NCI-H345 (cell line): ENCODE measurements at places on chromosomes 7 and 10.

DNA sequence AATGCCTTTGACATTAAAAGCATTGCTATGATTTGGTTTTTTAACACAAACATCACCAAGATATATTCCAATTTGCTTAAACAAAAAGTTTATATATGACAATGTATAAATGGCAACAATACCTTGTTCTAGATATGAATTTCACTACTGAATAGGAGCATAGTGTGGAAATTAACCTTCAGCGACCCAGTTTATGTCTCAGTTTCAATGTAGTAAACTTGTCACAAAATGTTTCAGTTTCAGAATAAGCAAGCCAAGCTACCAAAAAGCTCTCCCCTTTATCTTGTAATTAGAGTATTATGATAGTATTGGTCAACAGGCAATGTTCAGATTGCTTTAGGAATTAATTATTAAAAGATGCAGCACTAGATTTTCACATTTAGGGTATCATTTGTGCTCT lies 99.6 kb upstream of the PCDH15 start:
- DNase-seq: no peak

DNA sequence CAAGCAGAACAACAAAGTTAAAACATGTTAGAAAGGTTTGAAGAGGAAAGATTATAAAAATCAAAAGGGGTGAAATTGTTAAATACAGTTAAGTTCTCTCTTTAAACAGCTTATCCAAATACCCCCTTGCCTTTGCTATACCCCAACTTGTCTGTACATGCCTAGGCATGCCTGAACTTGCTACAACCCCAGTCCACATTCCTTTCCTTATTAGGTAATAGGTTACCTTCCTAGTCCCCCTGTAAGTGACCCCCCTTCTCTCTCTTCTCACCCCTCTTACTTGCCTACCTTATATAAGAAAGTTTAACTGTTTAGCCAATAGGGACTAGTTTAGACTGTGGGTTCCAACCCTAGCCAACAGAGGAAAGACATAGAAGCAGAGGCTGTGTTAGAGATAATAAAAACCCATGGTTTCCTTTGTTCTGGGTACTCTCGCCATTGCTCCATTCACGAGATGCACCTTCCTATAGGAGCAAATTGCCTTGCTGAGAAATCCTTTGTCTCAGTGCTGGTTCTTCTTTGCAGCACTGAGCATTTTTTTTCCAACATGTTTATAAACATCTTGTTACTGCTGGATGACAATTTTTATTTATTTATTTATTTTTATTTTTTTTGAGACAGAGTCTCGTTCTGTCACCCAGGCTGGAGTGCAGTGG lies 282.2 kb upstream of the GALNT17 start:
- no peak for DNase-seq

GRCh38 chr7:137591421-137591837 lies 247.9 kb upstream of the PTN start:
- no peak for DNase-seq

DNA sequence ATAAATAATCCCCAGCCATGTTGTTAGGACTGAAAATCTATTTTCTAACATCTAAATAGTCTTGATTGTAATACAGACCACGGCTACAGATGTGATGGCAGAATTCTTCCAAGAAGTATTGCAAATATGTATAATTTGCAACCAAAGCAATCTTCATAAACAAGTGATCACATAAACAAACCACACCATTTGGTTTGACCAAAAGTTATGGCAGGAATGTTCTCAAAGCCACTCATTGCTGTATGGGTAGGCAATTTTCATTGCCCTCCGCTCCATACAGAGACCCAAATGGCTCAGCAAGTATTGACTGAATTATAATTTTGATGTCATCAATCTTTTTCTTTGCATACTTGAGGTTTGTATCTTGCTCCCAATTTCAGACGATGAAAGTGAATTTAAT lies 19.0 kb upstream of the RHOBTB1 start:
- no peak for DNase-seq

DNA sequence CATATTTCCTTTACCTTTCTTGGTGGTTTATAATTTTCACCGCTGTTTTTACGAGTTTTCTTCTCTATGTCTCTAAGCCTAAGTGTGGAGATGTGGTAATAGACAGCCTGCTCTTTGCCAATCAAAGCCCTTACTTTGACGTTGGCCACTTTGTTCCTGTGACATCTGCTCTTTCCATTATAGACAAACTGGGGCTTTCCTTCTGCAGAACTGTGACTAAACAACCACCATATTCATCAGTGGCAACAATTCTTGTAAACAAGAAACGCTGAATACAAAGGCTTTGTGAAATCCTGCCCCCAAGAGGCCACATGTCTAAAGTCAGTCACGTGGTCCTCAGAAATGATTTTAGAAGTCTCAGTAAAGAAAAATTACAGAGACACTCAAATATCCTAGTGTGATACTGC lies 59.6 kb upstream of the CAPZA2 start:
- DNase-seq: peak; percentile 49

DNA sequence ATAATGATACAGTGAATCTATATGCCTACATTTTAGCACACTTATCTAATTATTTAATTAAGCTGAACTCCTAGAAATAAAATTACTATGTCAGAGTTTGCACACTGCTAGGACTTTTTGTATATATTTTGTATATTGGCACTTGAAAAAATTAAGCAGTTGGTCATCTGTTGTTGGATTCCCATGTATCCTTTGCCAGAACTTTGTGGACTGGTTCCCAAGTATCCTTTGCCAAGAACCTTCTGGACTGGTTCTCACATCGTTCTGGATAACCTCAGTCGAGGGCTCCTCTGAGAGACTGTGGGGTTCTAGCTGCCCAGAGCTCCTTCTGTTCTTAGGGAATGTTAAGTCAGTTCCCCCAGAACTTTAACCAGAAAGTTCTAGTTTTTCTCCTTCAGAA lies 108.8 kb upstream of the IFRD1 start:
- no peak for DNase-seq

- DNase-seq: no peak
Measured at GRCh38 chr7:126533715-126534114, 719.0 kb downstream of the GRM8 start.

GRCh38 chr7:1095621-1096155 lies 7.8 kb downstream of the GPER1 start:
- DNase-seq: no peak

DNA sequence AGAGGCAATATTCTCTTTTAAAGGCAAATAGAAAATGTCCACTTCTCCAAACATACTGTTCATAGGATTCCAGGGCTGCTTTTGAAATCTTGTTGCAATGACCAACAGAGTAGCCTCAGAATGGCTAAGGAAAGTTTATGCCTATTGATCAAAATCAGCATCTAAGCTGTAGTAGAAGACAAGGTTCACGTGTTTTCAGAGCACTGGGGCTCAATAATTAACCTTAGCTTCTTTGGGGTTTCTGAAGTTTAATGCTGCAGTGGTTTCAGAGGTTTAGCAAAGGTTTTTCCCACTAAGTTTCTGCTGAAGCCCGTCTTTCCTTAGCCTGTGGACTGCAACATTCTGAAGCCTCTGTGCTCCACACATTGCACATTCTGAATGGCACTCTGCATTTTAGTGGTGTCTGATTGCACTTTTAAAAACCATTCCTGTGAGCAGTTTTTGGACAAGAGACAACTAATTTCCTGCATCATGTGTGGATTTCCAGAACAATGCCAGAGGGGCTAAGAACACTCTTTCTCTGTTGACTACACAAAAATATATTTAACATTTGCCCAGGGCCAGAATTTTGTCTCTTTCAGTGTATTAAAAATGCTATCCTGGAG lies 342.5 kb downstream of the PTEN start:
- DNase-seq: no peak

GRCh38 chr10:112347709-112348671 lies 25.9 kb upstream of the ACSL5 start:
- DNase-seq: no peak

DNA sequence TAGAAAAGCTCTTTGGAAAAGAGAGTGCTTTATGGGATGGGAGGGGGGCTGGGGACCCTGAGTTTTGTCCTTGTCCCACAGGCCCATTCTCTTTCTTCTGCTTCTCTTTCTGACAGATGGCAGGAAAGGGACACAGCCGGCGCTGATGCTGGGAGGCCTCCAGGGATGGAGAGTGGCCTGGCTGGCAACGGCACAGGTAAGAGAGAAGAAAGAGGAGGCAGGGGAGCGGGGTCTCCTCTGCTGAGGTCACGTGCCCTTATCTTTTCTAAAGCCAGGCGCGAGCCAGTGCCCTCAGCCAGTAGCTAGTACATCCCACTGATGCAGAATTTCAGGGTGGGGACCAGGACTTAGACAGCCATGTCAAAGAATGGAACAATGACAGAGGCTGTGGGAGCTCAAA lies 9.2 kb downstream of the ZNF775 start:
- no peak for DNase-seq

GRCh38 chr7:101677797-101678479 lies 48.8 kb upstream of the MYL10 start:
- no peak for DNase-seq

GRCh38 chr7:156503196-156503595 lies 137.4 kb upstream of the RNF32 start:
- no peak for DNase-seq

DNA sequence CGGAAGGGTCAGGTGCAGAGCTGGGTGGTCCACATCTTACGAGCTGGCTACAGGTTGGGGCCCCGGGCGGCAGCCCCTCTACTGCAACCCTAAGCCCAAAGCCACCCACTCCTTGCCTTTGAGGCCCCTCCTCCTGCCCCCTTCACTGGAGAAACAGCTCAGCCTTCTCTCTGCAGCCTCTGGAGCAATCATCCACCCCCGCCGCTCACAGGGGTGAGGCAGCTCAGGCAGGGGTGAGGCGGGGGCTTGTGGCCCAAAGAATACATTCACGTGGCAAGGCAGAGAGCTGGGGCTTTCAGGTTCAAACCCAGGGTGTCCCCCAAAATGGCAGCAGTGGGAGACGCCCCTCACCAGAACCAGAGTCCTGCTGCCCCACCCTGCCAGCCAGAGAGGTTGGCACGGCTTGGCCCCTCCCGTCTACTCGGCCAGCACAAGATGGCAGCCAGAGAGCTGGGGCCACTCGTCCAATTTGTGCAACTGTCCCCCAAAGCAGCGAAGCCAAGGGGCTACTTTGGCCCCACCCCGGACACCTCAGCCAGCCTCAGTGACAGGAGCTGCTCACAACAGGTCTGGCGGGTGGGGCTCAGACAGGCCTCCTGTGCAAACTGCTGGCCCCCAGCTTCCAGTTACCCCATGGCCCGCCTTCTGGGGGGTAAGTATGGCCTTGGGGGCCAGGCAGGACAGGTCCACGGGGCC lies 7.2 kb downstream of the GNB2 start:
- DNase-seq: no peak

DNA sequence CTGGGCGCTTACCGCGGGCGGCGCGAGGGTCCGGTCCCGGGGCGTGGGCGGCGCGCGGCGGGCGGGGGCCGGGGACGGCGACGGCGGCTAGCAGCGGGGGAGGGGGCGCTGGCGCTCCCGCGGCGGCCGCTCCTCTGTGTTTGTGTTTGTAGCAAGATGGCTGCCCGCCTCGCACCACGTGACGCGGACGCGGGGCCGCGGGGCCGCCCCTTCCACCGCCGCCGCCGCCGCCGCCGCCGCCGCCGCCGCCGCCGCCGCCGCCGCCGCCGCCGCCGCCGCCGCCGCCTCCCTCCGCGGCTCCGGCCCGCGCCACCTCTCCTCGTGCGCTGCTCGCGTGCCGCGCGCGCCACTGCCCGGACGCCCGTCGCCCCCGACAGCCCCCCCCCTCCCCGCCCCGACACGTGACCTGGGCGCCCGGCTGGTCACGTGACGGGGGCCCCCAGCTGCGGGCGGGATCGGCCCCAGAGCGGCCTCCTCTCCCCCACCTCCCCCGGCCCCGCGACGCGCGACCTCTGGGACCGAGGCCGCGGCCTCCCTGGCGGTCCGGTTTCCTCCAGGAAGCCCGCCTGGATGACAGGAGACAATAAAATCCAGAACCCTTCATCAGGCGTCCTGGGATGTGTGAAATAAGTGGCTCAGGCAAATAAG lies at the start of gene GIGYF1:
Gene GIGYF1, minus strand, starts transcription at position 153 of the 648 bp plus-strand sequence. CDS start 6,012 bp downstream, outside the sequence.
- peak; percentile 82 for DNase-seq

- DNase-seq: no peak
Measured at GRCh38 chr7:128274246-128274883, 33.3 kb downstream of the LEP start.

DNA sequence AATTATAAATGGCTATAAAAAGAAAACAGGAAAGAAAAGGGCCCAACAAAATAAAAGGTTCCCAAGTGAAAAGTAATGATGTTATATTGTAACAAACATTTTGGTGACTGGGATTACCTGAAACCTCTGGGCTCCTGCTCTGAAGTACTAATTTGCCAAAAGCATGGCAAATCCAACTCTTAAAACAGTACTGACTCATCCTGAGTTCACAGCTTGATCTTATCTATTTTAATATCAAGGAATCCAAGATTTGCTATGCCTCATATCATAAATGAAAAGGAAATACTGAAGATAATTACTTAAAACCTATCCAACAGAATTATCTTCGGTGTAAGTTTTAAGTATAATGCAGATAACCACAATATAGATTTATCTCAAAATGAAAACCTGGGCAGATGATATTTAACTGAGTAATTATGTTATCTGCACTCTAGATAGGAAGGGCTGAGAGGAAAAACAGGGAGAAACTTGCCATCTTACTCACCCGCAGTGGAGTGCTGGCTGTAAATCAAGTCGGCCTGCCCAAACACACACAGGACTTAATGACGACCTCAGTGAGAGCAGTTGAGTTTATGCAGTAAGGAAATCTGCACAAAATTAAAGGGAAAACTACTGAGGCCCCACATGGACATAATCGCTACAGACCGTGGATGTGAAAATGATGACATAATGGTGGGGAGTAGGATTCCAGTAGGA lies 48.4 kb downstream of the MPP7 start:
- no peak for DNase-seq

GRCh38 chr10:24465124-24465874 lies 256.4 kb downstream of the KIAA1217 start:
- DNase-seq: no peak

GRCh38 chr10:72732521-72732920 lies 40.6 kb downstream of the MCU start:
- DNase-seq: no peak

GRCh38 chr7:100003711-100004661 lies 11.4 kb upstream of the ZKSCAN1 start:
- peak; percentile 44 for DNase-seq

DNA sequence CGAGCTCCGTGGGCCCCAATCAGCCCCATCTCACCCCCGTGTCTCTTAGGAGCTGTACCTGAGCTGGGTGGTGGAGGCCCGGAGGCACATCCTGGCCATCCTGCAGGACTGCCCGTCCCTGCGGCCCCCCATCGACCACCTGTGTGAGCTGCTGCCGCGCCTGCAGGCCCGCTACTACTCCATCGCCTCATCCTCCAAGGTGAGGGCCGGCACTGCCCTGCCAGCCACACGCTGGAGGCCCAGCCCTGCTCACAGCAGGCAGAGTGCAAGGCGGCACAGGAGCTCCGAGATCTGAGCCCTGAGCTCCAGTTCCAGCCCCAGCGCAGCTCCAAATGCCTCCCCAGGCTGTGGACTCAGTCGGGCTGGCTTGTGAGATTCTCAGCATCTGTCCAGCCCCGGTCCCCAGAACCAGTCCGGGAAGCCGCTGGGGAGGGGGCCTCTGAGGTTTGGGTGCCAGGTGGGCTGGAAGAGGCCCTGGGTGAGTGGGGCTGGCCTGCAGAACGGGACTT lies 9.3 kb downstream of the TMEM120A start:
- no peak for DNase-seq

DNA sequence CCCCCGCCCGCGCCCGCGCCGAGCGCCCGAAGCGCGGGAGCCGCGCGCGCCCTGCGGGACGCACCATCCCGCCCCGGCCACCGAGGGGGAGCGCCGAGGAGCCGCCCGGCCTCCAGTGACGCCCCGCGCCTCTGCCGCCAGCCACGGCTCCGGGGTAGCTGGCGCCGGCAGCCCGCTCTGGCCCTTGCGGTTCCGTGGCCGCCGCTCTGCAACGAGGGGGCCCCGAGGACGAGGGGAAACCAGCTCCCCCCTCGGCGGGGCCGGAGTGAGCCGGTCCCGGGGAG lies at the start of gene PAXIP1:
Gene PAXIP1, minus strand, starts transcription at position 33 of the 284 bp plus-strand sequence. CDS start 195 bp downstream, outside the sequence.
- no peak for DNase-seq
